Activated T-cell treated with anti-CD3 and anti-CD28 coated beads, Interleukin-2, amount 50 U/mL, for 4 hours (primary cell): ENCODE measurements at places on chromosomes 6 and 20. TPM values are rescaled to one million over a fixed set of nuclear protein-coding genes. Genes with fewer than 3 reads are reported as not detected.

- no peak for DNase-seq
Measured at GRCh38 chr6:37741757-37742400, 44.2 kb upstream of the MDGA1 start.

- DNase-seq: no peak
Measured at GRCh38 chr6:89660981-89661380, 22.4 kb upstream of the LYRM2 start.

DNA sequence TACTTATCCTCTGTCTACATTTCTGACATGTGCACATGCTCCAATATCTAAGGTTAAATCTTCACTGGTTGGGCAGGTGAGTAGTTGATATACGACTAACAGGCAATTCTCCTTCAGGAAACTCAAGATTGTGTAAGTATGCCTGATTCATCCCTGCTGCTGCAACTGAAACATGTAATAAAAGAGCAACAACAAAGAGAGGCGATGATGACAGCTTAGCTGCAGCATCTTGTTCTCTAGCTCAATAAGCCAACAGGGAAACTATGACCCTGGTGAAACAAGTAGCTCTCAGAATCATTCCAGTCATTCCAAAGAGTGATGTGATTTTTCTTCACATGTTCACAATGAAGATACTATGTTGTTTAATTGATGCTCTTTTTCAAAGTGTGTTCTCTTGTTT lies 74.4 kb downstream of the ELOVL4 start:
- no peak for DNase-seq

- DNase-seq: no peak
Measured at GRCh38 chr6:109015176-109015575, 79.5 kb downstream of the SESN1 start.

- DNase-seq: no peak
Measured at GRCh38 chr6:84601366-84601765, 163.0 kb downstream of the TBX18 start.

- DNase-seq: no peak
Measured at GRCh38 chr6:125193208-125193607, 39.6 kb downstream of the TPD52L1 start.

DNA sequence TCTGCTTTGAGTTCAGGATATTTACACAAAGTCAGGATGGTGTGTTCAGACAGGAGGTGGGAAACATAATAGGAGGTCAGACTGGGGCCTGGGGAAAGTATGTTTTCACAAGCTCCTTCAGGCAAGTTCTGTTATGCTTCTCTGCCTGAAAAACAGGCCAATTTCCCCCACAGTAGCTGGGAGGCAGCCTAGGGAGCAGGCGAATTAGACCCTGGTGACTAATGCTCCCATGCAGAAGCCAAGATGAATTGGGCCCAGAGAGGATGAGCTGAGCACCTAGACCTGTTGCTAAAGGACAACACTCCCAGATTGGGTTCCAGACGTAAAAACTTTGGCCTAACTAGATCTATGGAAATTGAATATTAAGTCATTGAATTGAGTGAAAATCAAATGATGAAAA lies 142.2 kb upstream of the MAP3K7 start:
- no peak for DNase-seq

DNA sequence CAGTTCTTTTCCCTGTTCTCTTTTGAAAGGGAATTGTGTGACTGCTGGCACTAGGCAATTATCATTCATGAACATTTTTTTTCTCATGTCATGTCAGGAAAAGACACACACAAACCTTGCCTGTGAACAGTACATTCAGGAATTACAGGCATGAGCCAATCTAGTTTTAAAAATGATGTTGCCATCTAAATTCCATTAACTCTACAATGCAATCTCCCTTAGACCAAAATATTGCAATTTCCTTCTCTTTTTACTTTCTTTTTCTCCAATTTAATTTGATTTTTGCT lies 127.5 kb upstream of the STMND1 start:
- no peak for DNase-seq

- no peak for DNase-seq
Measured at GRCh38 chr20:37202267-37202943, 23.1 kb upstream of the MROH8 start.

- DNase-seq: no peak
Measured at GRCh38 chr6:148842296-148843019, 95.6 kb downstream of the UST start.

- DNase-seq: no peak
Measured at GRCh38 chr6:96899451-96899998, 1.8 kb upstream of the NDUFAF4 start.

GRCh38 chr20:709423-709822 lies 33.8 kb upstream of the SCRT2 start:
- DNase-seq: no peak

DNA sequence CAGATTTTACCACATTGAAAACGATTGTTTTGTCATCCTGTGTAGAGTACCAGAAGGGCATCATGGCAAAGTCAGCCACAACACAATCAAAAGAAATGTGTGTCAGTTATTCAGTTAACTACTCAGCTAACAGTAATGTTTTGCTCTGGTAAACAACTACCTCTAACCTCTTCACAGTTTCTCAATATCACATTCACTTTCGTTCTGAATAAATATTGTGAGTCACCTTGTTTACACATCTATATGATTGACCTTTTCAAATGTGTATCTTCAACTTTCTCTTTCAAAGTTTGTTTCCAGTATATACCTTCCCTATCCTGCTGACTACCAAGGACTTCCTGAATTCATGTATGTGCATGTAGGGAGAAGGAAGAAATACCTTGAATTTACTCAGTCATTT lies 216.6 kb upstream of the UFL1 start:
- no peak for DNase-seq

C6orf141 gene
- total RNA-seq: not detected

ZNF322 gene
- total RNA-seq: 8.6 TPM

BTN1A1 gene
- 0.10 TPM for total RNA-seq

MMP24 gene
- total RNA-seq: not detected
